ENCODE measurements at places on chromosomes 7 and 10. TPM values are rescaled to one million over a fixed set of nuclear protein-coding genes. Genes with fewer than 3 reads are reported as not detected.

GRCh38 chr7:143013893-143014292 lies 13.0 kb downstream of the OR9A2 start:
- peak; percentile 72 for DNase-seq

DNA sequence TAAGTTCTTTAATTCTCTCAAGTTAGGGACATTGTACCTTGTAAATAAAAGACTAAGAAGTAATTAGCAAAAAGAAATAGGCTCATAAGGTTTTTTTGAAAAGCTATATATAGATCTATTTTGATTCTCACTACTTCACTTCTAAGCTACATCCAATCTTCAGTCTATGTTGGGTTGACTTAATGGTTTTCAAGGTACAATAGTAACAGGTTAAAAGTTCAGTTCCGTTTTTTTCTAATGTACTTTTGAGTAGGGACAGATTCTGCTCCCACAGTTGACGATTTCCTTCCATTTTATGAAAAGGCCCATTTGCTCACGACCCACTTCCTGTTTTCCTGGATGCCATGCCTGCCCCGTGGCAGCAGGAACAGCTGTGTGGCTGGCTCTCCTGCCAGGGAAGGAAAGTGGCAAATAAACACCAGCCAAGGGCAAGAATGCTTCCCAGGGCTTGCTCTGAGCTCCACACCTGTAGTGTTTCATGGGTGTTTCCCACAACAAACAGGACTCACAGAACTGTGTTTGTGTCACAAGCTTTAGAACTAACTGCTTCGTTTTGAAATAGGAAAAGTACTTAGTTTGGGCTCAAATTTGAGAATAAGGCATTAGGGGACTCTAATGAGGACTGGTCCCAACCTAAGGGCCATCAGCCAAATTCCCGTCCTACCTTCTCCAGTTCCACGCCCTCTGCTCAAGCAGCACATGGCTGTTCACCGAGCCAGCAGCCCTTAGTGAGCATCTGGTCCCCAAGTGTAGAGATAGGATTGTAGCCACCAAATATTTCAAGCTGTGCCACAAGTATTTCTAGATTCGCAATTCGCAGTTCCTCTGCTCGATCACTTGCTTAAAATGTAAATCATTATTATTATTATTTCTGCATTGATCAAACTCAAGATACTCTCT lies 240.7 kb downstream of the COBL start:
- peak; percentile 65 for DNase-seq

FAM24B gene
- total RNA-seq: 10.1 TPM

- DNase-seq: peak; percentile 10
Measured at GRCh38 chr10:37975401-37975991, 951 bp downstream of the ZNF25 start.

GRCh38 chr10:31190488-31190887 lies 128.5 kb upstream of the ZEB1 start:
- DNase-seq: no peak

DNA sequence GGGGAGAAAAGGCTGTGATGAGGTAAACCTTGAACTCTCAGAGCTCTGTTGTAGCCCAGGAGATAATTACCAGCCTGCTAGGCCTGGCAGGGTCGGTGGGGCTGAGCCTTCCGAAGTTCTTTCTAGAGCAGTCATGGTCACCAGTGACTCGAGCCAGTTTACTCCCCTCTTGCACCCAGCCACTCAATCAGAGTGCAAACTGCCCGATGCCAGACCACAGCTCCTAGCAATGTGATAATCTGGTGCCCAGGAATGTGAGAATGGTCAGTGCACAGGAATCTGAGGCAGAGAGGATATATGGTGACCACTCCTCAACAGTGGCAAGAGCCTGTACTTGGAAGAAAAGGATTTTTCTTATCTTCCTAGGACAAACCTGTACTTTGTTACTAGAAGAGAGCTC lies 46.4 kb upstream of the KMT2E start:
- DNase-seq: peak; percentile 80

- DNase-seq: no peak
Measured at GRCh38 chr7:111832174-111832573, 269.9 kb upstream of the IMMP2L start.

- DNase-seq: no peak
Measured at GRCh38 chr10:83921984-83922860, 217.1 kb upstream of the GHITM start.

ELOVL3 gene
- 5.6 TPM for total RNA-seq

DNA sequence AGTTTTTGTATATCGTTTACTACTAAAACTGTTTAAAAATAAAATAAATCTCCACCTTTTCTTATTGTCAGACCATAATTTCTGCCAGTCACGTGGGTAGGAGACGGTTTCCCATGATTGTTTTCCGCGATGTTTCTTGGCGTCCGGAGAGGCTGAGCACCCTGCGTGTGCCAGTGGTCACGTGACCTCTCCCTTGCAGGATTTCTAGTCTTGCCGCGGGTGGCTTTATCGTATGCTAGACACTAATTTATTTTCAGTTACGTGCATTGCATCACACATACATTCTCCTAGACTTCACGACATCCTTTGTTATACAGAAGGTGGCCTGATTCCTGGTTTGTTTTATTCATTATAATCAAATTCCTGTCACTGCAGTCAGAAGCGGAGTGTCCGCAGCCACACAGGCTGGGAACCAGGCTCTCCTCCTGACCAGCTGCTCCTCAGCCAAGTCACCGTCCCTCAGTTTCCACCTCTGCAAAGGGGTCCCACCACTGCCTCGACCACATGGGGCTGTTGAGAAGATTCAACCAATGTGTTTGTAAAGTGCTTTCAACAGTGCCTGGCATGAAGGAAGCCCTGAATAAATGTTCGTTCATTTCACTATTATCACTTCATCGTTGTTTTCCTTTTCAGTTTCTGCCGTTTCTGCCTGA lies 203.2 kb upstream of the PPP2R2D start:
- no peak for DNase-seq

DNA sequence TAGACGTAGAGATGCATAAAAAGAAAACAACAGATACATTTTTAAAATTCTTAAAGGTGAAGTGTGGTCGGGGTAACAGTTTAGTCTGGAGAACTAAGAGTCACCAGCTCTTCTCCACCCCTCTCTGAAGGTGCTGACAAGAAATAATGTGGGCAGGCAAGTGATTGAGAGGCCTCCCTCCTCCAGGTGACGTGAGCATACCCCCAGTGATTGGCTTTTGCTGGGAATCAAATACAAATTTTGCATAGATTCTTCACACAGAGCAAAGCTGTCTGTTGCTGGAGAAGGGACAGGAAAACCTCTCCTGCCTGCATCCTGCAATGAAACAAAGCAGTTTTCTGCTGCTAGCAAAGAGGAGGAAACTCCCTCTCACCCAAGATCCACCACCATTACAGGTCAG lies 115.0 kb downstream of the DGKB start:
- no peak for DNase-seq

GRCh38 chr7:47698386-47698785 lies 116.5 kb upstream of the TNS3 start:
- DNase-seq: peak; percentile 71

GRCh38 chr10:130171196-130171595 lies 35.0 kb downstream of the GLRX3 start:
- DNase-seq: no peak

DNA sequence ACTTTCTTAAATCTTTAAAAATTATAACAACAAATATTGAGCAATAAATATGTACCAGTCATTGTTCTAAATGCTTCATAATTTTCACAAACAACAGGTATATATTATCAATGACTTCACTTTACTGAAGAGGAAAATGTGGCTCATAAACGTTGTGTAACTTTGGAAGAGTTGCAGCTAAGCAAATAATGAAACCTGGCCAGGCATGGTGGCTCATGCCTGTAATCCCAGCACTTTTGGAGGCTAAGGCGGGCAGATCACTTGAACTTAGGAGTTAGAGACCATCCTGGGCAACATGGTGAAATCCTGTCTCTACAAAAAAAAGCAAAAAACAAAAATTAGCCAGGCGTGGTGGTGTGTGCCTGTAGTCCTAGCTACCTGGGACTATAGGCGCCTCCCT lies 71.9 kb upstream of the AMPH start:
- no peak for DNase-seq
